Neural crest cell (in vitro differentiated cells): ENCODE measurements at places on chromosomes 16 and 17. TPM values are rescaled to one million over a fixed set of nuclear protein-coding genes. Genes with fewer than 3 reads are reported as not detected.

Gene ITGA2B
- 7.3 and 8.1 TPM in 2 replicates for total RNA-seq

GRCh38 chr17:62724398-62725146 lies 83.5 kb downstream of the MARCHF10 start:
- DNase-seq = no peak

Gene SCGB1C2
- not detected in 2 replicates for total RNA-seq

DNA sequence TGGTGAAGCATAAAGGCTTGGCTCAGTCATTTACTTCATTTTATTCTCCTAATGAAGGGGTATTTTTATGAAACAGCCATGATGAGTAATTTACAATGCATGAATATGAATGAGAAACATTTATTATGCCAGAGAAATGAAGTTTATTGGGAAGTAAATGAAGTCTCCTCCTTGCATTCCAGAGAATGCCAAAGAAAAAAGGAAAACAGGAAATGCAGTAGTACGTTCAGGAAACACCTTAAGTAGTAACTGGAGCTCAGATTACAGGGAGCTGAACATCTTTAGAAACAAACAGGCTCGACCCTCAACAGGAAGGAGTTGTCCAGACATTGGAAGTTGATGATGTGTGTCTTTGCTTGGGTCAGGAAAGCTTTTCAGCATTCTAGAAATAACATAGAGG lies 4.6 kb downstream of the KRT34 start:
- DNase-seq = no peak
